Mammary epithelial cell (primary cell): ENCODE measurements at places on chromosomes 5 and 9. TPM values are rescaled to one million over a fixed set of nuclear protein-coding genes. Genes with fewer than 3 reads are reported as not detected.
A peak's percentile ranks its signal among the peaks of the same experiment; 100 is the strongest.

GRCh38 chr9:37503736-37504135 is 18.0 kb downstream of the POLR1E start:
- no peak for DNase-seq

GRCh38 chr9:106981396-106982287 is 118.7 kb downstream of the ZNF462 start:
- no peak for DNase-seq

- no peak for DNase-seq
Observed at GRCh38 chr9:78606001-78606379, 309.1 kb downstream of the PSAT1 start.

DNA sequence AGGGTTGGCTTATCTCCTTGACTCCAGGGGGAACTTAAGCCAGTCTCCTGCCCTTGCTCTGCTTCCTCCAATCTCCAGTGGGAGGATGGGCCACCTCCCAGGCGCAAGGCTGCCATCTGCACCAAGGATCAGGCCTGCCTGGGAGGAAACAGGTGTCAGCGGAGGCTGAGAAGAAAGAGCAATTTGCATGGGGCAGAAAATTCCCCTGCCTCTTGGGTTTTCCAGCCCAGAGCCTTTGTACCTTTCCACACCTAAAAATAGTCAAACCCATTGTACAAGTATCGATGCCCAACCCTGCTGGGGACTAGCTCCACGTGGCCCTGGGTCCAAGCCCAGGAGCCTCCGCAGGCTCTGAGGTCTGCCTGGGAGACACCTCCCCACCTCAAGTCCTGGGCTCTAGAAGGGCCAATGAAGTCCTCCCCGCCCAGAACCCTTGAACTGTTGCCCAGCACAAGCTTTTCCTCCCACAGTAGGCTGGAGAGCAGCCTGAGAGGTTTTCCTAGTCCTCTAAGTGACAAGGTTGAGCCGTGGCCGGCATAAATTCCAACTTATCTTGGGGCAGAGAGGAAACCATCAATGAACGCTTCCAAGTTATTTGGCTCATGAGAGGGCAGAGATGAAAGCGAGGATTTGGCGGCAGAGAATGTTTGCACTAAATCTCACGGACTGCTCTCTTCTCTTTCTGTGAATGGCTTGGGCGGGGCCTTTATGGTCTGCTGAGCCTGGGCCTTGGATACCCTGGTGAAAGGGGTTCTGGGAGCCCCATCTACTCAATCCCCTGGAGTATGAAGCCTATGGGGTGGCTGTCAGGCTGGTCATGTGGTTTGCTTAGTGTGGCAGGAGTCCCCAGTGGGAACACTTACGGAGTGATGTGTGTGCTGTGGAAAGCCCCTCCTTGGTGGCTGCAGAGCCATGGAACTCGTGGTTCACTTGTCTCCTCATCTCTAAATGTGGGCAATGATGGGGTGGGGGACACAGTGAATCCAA is 15.6 kb downstream of the JADE2 start:
- no peak for DNase-seq

- DNase-seq = peak; percentile 3
Observed at GRCh38 chr5:79878721-79879336, 112.2 kb downstream of the MTX3 start.

- peak; percentile 5 for DNase-seq
Observed at GRCh38 chr5:17257705-17258273, 40.4 kb downstream of the BASP1 start.

- peak; percentile 76 for DNase-seq
Observed at GRCh38 chr9:77271023-77271690, 93.8 kb downstream of the VPS13A start.

GRCh38 chr5:141879941-141880738 is 1.9 kb upstream of the PCDH1 start:
- DNase-seq = no peak

The SCGB3A2 gene
- not detected in 2 replicates for total RNA-seq

The CRAT gene
- 17.7 TPM for total RNA-seq

The CCDC183 gene
- total RNA-seq = not detected

The CA9 gene
- total RNA-seq = 3.4 and 18.4 TPM in 2 replicates
